ENCODE measurements at places on chromosomes 11 and 22. TPM values are rescaled to one million over a fixed set of nuclear protein-coding genes. Genes with fewer than 3 reads are reported as not detected.

RAB1B gene
- 12.7 TPM for polyA plus RNA-seq

LSP1 gene
- polyA plus RNA-seq, result 6.2 TPM

OR51B2 gene
- polyA plus RNA-seq, result not detected

CASP1 gene
- 0.57 TPM for polyA plus RNA-seq

CHRM1 gene
- not detected for polyA plus RNA-seq

PRDM10 gene
- polyA plus RNA-seq, result 7.3 TPM

BBOX1 gene
- polyA plus RNA-seq, result 3.7 TPM

FAM111B gene
- polyA plus RNA-seq, result not detected

TTC36 gene
- not detected for polyA plus RNA-seq

SEPTIN3 gene
- polyA plus RNA-seq, result 45.8 TPM

PRR5L gene
- polyA plus RNA-seq, result 1.6 TPM

NEFH gene
- polyA plus RNA-seq, result 343 TPM

ACRV1 gene
- polyA plus RNA-seq, result 0.56 TPM

MMP7 gene
- polyA plus RNA-seq, result not detected

All from Purkinje cell (primary cell).